Cardiac ventricle fibroblast (primary cell): ENCODE measurements at places on chromosomes 13 and 19. TPM values are rescaled to one million over a fixed set of nuclear protein-coding genes. Genes with fewer than 3 reads are reported as not detected.

The GNG8 gene
- total RNA-seq: not detected in 2 replicates

The FPR1 gene
- total RNA-seq: 0.44 TPM in 1 of 2 replicates, not detected in the other

The KLK2 gene
- not detected in 2 replicates for total RNA-seq

The PPP1R13L gene
- 2.3 and 3.8 TPM in 2 replicates for total RNA-seq

The ERFL gene
- 0.06 TPM in 1 of 2 replicates, not detected in the other for total RNA-seq

The SIGLEC5 gene
- not detected in 2 replicates for total RNA-seq

The ZNF491 gene
- 0.31 and 0.78 TPM in 2 replicates for total RNA-seq

The ZNF528 gene
- total RNA-seq: 10.4 and 19.5 TPM in 2 replicates

The PLIN5 gene
- 0.59 and 1.4 TPM in 2 replicates for total RNA-seq

The FXYD1 gene
- 1.3 and 14.8 TPM in 2 replicates for total RNA-seq

The DUXA gene
- total RNA-seq: not detected in 2 replicates

The SSC5D gene
- 70.0 and 81.2 TPM in 2 replicates for total RNA-seq

The KIR2DL3 gene
- not detected in 2 replicates for total RNA-seq

The CEACAM8 gene
- not detected in 2 replicates for total RNA-seq

The ZNF835 gene
- 0.98 and 1.2 TPM in 2 replicates for total RNA-seq

The COL4A1 gene
- 755 and 769 TPM in 2 replicates for total RNA-seq

The AP1M2 gene
- total RNA-seq: not detected in 2 replicates

The NLRP12 gene
- 0.06 and 0.24 TPM in 2 replicates for total RNA-seq

The GFY gene
- not detected in 2 replicates for total RNA-seq

The RXFP2 gene
- total RNA-seq: not detected in 2 replicates

The CAMSAP3 gene
- total RNA-seq: not detected in 2 replicates

The CARD8 gene
- 12.3 and 17.7 TPM in 2 replicates for total RNA-seq

The PRKD2 gene
- 22.7 and 25.1 TPM in 2 replicates for total RNA-seq

The ZNF541 gene
- total RNA-seq: not detected in 2 replicates

The CGB1 gene
- not detected in 2 replicates for total RNA-seq

The PCDH8 gene
- not detected in 2 replicates for total RNA-seq

The HRC gene
- not detected in 2 replicates for total RNA-seq
